ENCODE measurements at places on chromosomes 3 and 15.
A peak's percentile ranks its signal among the peaks of the same experiment; 100 is the strongest.

- no peak for DNase-seq
These were observed 349.3 kb downstream of the MAGI1 start for GRCh38 chr3:65689436-65689835.

- DNase-seq = no peak
These were observed 999 bp downstream of the INSYN1 start for GRCh38 chr15:73751899-73752805.

DNA sequence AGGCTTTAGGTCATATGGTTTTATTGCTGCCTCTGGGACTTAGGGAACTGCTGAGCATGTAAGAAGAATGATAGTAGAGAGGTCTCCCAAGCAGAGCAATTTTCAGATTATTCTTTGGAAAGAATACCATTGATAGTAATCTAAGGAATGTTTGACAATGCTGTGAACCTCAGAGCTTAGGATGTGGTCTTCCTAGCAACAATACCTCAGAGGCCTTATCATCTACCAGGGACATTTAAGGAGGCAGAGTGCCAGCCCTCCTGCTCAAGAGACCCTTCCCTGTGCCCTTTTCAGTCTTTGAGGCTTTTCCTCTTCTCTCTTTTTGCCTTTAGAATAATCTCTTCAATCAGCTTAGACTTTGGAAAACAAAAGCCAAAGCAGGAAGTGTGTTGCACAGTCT lies 272.1 kb downstream of the OXSM start:
- DNase-seq = no peak

DNA sequence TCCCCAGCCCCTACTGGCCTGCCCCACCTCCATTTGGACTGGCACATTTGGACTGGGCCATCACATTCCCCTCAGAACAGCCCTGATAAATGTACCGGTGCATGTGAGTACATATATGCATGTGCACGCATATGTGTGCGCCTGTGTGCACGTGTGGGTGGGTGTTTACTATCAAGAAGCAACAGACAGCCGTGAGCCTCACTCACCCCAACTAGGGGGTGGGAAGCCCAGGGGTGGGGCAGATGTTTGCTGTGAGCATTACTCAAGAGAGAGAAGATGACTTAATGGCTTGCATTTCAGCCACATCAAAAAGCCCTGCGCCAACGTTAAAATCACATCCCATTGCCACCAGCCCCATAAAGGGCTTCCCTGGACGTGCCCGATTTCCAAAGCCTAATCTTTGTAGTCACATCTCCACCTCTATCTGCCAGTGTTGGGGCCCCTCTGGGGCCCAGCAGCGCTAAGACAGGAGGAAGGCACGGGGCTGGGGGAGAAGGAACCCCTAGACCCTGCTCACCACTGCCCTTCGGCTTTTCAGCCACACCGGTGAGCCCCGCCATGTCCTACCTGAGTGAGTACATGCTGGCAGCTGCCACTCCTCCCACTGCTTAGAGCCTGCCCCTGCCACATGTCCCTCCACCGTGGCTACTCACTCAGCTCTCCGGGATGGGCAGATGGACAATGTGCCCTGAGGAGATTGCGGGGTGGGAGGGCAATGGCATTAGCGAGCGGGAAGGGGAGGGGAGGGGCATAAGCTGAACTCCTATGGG lies 10.9 kb downstream of the ITIH3 start:
- no peak for DNase-seq

DNA sequence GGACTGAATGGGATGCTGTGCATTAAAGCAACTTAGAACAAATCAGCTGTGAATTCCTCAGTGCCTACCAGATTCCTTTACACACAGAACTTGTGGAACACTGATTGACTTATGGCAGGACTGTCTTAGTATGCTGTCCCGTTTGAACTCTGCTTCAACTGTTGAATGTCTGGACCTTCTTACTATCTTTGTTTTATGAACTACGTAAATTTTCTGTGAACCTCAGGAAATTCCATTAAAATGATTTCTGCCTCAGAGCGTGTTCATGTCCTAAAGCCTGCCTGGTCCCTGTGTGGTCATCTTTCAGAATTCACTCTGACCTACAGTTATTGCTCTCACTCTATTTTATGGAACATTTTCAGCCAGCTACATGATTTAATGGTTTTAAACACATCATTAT lies 29.4 kb upstream of the FBN1 start:
- DNase-seq = no peak

GRCh38 chr3:148758303-148758884 lies 60.7 kb downstream of the AGTR1 start:
- DNase-seq = no peak

GRCh38 chr3:161854232-161854771 lies 357.7 kb downstream of the OTOL1 start:
- DNase-seq = no peak

DNA sequence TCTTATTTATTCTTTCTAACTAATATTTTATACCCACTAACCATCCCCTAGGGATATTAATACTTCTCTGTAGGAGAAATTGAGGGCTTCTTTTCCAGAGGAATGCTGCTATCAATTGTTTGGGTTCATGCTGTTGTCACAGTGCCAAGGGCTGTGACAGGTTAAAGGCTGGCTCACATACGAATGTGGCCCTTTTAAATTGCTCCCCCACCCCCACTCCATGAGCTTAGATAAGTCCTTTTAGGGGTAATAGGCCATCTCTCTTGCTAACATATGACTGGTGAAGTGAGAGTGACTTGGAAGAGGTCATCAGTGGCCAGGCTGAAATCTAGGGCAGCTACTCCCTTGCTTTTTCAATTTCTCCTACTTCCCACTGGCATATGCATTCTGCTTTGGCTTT lies 121.9 kb upstream of the DPH6 start:
- DNase-seq = no peak

DNA sequence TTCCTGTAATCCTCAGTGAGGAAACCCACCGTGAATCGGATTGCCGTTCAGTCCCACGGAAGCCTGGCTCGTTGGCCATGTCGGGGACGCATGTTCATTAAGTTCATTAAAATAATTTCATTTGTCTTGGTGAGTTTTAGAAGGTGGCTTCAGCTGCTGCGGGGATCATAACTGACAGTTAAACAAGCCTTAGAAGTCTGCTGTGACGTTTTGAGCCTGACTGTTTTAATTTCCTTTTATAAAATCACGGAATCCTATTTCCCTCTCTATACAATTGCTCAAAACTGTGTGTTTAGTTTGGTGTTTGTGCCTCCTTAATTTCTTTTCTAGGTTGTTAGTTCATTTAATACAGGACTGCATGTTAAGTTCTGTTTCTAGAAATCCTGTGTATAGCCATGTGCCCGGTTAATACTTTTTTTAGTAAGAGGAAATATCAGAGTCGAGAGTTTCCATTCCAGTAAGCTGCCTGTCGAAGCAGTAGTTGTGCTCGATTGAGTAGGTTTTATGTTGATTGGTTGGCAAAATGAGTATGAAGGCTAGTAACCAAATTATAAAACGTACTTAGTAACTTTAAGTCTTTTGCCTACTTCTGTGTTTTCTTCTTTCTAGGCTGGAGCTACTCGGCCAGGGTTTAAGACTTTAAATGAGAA lies 705 bp downstream of the NIPA2 start:
- DNase-seq = no peak

DNA sequence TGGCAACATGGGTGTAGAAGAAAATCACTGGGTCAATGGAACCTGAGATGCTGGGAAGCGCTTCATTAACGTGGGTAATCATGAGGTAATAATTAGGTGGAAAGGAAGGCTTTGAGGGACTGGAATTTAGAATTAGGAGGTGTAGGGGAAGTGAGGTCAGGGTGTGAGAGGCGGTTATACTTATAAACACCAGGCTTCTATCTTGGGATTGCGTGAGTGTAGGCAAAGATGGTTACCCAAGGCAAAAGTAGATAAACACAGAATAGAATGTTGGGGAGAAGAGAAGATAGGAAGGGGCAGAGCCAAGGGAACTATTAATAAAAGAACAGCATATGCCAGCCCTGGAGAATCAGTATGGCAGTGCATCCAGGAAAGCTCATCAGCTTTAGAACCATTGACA lies 3.3 kb upstream of the AQP9 start:
- DNase-seq = no peak

DNA sequence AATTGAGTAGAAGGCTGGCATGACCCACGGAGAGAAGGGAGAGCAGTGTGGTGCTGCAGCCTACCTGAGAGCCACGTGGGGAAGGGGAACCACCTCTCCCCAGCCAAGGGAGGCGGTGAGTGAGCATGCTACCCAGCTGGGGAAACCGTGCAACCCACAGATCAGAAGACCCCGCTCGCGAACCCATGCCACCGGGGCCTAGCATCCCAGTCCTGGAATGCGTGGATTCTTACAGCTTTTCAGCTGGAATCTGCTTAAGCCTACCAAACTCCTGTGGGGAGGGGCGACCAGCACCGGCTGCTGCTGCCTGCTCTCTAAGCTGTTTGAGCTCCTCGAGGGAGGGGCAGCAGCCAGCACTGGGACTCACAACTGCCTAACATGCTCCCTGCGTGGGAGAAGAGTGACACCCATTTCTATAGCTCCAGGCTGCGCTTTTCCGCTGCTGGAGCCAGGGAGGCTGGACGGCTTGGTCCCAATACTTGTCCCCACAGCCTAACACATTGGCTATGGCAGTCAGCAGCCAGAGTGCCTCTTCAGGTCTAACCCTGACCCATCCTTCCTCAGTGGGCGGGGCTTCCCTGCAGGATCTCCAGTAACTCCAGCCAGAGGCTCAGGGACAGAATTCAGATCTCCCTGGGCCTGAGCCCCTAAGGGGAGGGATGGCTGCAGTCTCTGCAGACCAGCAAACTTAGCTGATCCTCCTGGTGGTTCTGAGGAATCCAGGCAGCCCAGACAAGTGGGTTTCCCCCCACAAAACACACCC lies 20.0 kb upstream of the TEX55 start:
- DNase-seq = no peak

DNA sequence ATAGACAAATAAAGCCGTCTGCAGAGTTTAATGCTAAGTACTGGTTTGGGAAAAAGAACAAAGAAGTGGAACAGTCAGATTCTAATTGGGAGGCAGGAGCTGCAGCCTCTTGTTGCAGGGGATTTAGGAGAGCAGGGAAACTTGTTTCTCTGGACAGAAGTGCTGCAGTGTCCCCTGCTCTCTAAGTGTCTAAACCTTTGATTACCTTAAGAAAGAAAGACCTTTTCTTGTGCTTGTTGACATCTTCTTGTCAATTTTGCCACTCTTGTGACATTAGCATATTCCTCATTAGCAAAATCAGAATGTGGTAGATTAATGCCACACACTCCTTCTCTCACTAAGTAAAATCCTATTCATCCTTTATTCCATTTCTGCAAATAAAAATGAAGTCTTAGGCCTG lies 38.8 kb downstream of the TRAT1 start:
- DNase-seq = no peak

- no peak for DNase-seq
These were observed 436.4 kb upstream of the RBMS3 start for GRCh38 chr3:28844298-28845005.

GRCh38 chr3:124600765-124601164 lies 129.5 kb upstream of the UMPS start:
- no peak for DNase-seq

DNA sequence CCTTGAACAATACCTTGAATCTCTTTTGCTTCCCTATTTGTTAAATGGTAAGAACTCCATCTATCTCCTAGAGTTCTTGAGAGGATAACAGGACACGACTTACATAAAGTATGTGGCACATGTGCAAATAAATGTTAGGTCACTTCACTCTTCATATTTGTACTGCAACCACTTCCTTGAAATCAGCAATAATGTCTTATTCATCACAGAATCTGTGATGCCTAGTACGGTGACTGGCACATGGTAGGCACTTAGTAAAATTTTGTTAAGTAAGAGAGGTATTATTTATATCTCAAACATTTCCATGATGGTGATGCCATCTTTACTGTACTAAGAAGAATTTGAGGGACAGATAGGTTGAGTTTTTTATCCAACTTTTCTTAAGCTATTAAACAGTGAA lies 14.3 kb downstream of the CD47 start:
- DNase-seq = no peak

DNA sequence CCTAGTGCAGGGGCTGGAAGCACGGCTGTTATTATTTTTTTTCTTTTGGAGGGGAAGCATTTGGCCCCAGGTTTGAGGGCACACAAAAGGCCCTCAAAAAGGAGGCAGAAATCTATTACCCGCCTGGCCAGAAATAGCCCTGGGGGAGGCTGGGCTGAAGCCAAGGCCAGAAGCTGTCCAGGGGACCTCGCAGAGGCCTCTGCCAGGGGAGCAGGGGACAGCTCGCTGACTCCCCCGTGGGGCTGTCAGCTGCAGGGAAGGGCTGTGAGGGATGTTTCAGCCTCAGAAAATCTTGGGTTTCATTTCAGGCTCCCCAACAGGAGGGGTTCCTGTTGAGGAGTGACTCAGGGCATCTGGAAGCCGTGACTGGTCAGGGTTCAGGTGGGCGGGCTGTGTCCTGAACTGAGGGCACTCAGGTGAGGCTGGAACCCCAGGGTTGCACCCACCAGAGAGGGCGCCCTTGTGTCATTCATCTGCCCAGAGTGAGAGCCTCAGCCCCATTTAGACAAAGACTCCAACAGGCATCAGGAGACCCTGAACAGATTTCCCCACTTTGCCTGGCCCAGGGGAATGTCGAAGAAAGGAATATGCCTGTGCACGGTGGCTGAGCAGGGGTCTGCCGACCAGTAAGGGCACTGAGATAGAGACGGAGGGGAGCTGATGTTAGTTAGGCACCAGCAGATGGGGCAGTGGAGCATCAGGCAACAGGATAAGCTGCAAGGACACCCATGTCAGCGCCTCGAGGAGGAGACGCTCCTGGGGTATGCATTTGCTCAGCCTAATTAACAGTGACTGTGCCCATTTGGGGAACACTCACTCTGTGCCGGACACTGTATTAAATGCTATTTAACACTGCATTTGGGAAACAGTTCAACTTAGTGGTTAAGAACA lies 43.5 kb upstream of the SLC6A11 start:
- no peak for DNase-seq

- DNase-seq = no peak
These were observed 17.4 kb downstream of the GRIP2 start for GRCh38 chr3:14522768-14523167.

GRCh38 chr15:62444104-62445022 lies 279.3 kb upstream of the C2CD4B start:
- DNase-seq = no peak

GRCh38 chr15:78077053-78077870 lies at the start of gene TBC1D2B:
Gene TBC1D2B, minus strand, starts transcription at chr15:78077711. Its CDS starts 59 bp downstream, at chr15:78077652.
- DNase-seq = peak; percentile 12

GRCh38 chr15:64754663-64755426 lies 20.5 kb downstream of the RBPMS2 start:
- DNase-seq = no peak

- no peak for DNase-seq
These were observed 166.7 kb upstream of the PRICKLE2 start for GRCh38 chr3:64392001-64392400.

DNA sequence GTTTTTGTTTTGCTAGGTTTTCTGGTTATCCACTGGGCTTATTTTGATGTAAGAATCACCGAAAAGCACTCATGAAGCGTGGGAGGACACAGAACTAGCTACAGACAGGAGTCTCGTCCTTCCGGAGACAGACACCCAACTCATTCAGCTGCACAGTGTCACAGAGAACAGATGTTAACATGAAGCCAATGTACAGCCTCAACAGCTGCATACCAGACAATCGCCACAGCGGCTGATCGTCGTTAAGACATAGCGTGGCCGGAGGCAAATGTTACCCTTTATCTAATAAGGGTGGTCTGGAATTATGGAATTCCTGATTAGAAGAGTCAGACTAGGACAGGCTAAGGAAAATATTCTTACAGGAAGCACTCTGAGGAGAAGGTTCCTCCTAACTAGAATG lies 1.1 kb upstream of the PYGO1 start:
- DNase-seq = no peak

Data from NCI-H510A treated with DMSO at 0.1 percent for 48 hours (cell line).